ENCODE measurements at places on chromosomes 13 and 19.

DNA sequence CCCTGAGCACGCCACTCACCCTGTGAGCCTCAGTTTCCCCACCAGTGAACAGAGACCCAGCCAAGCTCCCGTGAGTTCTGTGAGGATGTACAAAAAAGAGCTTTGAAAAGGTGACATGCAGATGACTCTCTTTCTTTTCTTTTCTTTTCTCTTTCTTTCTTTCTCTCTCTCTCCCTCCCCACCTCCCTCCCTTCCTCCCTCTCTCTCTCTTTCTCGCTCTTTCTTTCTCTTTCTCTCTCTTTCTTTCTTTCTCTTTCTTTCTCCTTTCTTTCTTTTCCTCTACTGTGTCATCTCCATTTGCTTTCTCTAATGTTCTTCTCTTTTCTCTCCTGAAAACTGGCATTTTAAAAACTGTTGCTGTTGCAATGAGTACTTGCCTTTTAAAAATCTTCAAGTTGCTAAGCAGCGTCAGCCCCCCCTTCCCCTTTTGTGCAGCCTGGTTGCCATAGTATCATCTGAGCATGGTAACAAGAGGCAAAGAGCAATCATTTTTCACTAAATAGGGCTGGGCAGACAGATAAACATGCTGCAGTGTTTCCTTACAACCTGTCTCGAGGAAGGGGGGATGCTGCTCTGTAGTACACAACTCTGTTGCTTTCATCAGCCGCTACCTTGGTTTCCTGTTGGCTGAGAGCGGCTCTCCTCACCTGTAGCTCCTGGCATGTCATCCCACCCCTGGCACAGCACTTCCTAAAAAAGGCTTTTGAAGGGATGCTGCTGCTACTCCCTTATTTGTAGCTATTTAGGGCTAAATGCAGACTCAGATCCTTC lies 108.7 kb upstream of the MBNL2 start:
- no peak for DNase-seq

DNA sequence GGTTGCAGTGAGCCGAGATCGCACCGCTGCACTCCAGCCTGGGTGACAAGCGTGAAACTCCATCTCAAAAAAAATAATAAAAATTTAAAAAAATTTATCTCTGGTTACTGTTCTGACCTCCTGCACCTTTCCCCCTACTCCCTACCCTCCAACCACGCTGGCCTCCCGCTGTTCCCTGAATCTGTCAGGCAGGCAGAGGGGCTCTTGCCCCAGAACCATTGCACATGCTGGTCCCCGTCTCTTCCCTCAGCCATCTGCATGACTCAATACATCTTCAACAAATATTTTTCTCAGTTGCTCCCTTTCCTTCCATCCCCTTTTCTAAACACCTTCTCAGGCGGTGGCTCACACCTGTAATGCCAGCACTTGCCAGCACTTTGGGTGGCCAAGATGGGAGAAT lies 1.1 kb upstream of the FAM187B start:
- no peak for DNase-seq

DNA sequence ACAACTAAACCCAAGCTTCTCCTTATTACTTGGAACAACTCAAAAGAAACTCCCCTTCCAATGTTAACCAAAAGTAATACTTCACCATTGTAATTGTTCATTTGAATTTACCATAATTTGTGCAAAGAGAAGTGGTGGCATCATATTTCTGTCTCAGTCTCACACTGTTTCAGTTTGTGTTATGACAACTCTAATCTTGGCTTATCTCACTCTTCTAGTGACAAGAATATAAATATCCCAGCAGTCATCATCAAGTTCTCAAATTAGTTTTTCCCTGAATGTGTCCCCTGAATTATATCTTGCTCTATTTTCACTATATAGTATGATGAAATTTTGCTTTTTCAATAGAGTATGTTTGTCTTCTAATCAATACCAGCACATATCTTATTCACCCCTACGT lies 681.4 kb upstream of the PRR20A start:
- no peak for DNase-seq

DNA sequence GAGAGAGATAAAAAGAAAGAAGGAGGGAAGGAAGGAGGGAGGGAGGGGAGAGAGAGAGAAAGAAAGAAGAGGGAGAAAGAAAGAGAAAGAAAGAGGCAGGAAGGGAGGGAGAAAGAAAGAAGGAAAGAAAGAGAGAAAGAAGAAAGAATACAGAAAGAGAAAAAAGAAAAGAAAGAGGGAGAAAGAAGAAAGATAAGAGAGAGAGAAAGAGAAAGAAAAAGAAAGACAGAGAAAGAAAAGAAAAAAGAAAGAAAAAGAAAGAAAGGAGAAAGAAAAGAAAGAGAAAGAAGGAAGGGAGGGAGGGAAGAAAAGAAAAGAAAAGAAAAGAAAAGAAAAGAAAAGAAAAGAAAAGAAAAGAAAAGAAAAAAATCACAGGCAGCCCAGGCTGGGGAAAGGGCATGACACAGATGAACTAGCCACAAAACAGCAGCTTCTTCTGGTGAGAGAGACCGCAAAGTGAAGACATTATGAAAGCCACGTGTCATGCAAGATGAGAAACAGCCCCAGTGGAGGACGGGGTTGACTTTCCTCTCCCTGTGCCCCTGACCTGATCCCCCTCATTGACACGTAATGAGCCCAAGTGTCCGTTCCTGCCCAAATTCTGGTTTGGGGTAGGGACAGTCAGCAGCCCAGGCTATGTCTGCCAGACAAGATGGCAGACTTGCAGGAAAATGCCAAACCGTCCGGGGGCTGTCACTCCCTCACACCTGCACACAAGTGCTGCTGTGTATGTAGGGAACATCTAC lies 102.1 kb downstream of the INSR start:
- DNase-seq = no peak

DNA sequence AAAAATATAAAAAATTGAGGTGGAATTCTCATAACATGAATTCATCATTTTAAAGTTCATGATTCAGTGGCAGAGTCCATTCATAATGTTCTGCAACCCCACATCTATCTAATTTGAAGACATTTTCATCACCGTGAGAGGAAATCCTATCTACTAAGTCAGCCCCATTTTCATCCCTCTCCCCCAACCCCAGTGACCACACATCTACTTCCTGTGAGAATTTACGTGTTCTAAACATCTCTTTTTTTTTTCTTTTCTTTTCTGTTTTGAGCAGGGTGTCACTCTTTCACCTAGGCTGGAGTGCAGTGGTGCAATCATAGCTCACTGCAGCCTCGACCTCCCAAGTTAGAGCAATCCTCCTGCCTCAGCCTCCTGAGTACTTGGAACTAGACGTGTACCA lies 17.5 kb downstream of the ATCAY start:
- DNase-seq = no peak

DNA sequence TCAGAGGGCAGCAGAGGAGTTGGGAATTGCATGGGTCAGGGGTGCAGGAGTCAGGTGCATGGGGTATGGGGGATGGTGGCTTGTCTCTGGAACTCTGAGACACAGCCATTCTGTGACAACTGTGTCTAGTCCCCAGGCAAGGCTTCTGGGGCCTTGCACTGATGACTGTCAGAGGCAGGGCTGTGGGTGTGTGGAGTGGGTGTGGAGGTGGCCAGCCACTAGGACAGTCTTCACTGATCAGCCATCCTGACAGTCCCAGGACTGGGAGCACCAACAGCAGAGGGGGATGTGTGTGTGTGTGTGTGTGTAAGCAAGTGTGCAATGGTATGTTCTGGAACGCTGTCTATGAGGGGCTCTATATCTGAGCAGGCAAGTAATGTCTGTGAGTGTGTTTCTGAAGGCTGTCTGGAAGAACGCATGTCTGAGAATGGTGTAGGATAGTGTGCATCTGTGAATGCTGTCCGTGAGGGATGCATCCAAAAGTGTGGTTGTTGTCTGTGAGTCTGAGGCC lies 5.4 kb downstream of the NUMBL start:
- DNase-seq = no peak

DNA sequence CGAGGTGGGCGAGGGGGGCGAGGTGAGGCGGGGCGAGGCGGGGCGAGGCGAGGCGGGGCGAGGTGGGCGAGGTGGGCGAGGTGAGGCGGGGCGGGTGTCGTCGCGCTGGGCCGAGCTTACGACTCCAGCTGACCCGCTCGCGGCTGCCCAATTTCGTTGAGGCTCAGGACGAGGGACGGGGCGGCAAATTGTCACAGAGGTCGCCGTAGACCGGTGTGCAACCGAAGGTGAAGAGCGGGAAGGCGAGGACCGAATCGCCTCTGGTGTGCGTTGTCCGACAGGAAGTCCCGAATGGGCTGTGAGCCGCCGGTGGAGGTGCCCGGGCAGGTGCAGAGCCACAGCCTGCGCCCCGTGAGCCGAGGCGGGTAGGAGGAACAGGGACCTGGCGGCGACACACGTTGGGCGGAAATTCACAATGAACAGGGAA lies at the start of gene LACC1:
LACC1 (plus strand) TSS at position 150 of the 427 bp plus-strand sequence. CDS start 1,082 bp downstream, outside the sequence.
- no peak for DNase-seq

DNA sequence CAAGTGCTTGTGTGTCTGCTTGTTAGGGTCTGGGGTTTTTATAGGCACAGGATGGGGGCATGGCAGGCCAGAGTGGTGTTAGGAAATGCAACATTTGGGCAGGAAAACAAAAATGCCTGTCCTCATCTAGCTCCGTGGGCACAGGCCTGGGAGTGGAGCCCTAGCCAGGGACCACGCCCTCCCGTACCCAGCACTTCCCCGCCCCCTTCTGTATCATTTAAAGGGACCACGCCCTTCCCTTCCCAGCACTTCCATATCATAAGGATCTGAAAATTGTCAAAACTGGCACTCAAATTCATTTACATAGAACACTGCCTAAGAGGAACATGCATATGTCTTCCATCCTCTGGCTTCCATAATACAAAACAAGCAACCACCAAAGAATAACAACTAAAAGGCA lies 185.8 kb downstream of the B3GLCT start:
- DNase-seq = no peak

DNA sequence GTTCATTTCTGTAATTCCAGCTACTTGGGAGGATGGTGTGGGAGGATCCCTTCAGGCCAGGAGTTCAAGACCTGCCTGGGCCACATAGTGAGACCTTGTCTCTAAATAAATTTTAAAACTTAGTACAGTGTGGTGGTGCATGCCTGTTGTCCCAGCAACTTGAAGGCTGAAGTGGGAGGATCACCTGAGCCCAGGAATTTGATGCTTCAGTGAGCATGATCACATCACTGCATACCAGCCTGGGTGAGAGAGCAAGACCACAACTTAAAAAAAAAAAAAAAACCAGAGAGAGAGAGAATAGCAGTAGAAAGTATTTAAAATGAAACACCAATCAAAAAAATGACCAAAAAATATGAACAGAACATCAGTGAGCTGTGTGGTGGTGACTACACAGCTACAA lies 7.1 kb upstream of the ZNF823 start:
- no peak for DNase-seq

DNA sequence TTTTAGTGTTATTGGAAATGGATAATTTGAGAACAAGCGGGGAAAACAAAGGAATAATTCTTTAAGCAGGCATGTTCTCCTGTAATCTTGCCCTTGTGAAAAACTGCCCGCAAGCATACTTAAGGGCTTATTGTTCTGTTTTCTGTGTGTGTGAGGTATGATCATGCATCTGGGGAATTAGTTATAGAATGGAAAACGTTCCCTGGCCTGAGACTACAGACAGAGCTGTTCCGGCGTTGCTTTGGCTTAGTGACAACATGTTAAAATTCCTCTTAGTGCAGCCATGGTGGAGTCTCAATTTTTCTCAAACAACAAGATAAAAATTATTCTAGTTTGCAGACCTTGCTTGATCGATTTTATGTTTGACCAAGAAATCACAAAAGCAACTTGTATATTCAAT lies 560.2 kb upstream of the SPRY2 start:
- no peak for DNase-seq

DNA sequence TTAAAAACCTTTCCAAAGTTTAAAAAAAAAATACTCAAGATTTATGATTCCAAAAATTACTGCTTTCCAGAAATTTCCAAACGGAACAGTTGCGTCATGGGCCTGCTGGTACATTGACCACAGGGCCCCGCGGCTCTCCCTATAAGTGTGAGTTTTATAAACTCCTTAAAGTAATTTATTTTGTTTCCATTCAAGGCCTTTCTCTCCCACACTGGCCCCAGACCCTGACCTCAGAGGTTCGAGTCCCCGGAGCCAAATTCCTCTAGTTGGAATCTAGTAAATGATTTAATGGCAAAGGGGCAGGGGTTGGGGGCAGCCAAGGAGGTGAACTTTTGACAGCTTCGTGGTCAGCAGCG lies 97.5 kb downstream of the INSR start:
- no peak for DNase-seq

GRCh38 chr19:6218491-6219146 lies 61.2 kb downstream of the MLLT1 start:
- no peak for DNase-seq

- no peak for DNase-seq
These were observed 57.3 kb upstream of the LRCH1 start for GRCh38 chr13:46495651-46496050.

DNA sequence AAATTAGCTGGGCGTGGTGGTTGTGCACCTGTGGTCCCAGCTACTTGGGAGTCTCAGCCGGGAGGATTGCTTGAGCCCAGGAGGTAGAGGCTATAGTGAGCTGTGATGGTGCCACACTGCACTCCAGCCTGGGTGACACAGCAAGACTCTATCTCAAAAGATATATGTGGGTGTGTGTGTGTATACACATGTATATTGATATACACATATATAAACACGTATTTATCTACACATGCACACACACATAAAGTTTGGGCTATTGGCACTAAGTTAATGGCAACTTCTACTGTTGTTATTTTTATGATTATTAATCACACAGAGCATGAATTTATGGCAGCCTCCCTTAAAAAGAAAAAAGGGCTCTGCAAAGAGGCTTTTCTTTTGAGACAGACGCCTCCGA lies 27.1 kb upstream of the ABCC4 start:
- no peak for DNase-seq

- DNase-seq = no peak
These were observed 28.2 kb downstream of the GPC6 start for GRCh38 chr13:93254775-93255174.

- no peak for DNase-seq
These were observed 42.5 kb downstream of the TNFRSF19 start for GRCh38 chr13:23612731-23613130.

GRCh38 chr19:52366414-52366824 lies 3.3 kb upstream of the ZNF880 start:
- DNase-seq = no peak

DNA sequence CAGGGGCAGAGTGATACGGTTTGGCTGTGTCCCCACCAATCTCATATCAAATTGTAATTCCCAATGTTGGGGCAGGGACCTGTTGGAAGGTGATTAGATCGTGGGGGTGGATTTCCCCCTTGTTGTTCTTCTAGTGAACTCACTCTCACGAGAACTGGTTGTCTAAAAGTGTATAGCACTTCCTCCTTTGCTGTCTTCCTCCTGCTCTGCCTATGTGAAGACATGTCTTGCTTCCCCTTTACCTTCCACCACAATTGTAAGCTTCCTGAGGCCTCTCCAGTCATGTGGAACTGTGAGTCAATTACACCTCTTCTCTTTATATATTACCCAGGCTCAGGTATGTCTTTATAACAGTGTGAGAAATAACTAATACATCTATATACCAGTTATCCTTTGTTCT lies 706.4 kb upstream of the KLHL1 start:
- DNase-seq = no peak

- DNase-seq = no peak
These were observed 38.6 kb downstream of the ZNF823 start for GRCh38 chr19:11699931-11700794.

GRCh38 chr19:35294859-35295791 lies 3.2 kb downstream of the MAG start:
- no peak for DNase-seq

- no peak for DNase-seq
These were observed 3.7 kb downstream of the KLF5 start for GRCh38 chr13:73062468-73062867.
